NCI-H187 treated with DMSO at 0.1 percent for 48 hours (cell line): ENCODE measurements at places on chromosomes 7 and 10.

DNA sequence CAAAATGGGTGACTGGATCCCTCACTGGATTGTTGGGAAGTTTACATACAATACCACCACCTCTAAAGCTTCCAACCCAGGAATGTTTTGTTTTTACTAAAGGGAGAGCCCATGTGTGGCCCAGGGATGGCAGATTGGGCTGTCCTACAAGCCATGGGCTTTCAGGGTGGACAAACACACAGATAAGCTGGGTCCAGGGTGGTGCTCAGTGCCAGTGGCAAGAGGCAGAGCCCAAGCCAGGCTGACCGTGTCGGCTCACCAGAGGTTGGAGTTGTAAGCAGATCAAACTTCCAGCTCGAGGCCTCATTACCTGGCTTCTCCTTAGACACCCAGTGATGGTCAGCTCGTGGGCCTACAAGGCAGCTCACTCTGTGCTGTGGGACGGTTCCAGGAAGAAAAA, 52.3 kb downstream of the CDH23 start:
- no peak for DNase-seq

- DNase-seq = no peak
Observed at GRCh38 chr7:69765879-69766278, 167.6 kb downstream of the AUTS2 start.

GRCh38 chr7:112224186-112224585, 17.7 kb downstream of the ZNF277 start:
- DNase-seq = no peak

GRCh38 chr10:122642726-122643605, 56.7 kb downstream of the C10orf120 start:
- DNase-seq = no peak

- DNase-seq = no peak
Observed at GRCh38 chr7:46508583-46508982, 587.5 kb upstream of the IGFBP3 start.

GRCh38 chr10:1166101-1166827, 110.1 kb downstream of the WDR37 start:
- DNase-seq = no peak

DNA sequence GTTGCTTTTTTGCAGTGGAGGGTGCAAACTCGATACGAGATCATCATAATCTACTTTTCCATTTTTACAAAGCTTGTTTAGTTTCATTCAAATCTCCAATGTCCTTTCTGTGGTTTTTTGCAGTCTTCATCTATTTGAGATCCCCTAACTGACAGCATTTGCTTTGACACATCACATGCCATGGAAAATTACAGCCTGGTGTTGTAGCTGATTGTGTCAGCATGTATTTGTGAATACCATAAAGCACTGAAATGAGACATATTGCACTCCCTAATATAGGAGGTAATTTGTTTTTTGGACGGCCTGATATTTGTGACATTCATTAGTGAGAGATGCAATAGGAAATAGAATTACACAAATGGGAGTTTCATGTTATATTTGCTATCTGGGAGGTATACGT, 620.8 kb downstream of the KCNMA1 start:
- no peak for DNase-seq

GRCh38 chr7:105015390-105015965, 1.5 kb downstream of the KMT2E start:
- DNase-seq = no peak

DNA sequence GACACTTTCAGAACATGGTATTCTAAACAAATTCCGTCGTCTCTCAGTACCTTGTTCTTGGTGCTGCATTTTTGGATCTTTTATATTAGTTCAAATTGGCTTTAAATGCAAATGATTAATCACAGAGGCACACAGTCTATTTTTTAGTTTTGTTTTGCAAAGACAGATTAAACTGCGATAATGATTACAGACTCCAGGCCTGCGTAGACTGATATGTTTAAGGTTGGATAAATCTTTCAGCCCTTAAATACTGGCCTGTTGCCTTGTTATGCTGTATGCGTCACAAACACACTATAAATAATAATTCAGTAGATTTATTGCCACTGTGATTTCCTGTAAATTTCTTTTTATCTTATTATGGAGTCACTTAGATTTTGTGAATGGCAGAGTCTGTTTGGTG, 19.3 kb downstream of the CACNB2 start:
- DNase-seq = no peak

DNA sequence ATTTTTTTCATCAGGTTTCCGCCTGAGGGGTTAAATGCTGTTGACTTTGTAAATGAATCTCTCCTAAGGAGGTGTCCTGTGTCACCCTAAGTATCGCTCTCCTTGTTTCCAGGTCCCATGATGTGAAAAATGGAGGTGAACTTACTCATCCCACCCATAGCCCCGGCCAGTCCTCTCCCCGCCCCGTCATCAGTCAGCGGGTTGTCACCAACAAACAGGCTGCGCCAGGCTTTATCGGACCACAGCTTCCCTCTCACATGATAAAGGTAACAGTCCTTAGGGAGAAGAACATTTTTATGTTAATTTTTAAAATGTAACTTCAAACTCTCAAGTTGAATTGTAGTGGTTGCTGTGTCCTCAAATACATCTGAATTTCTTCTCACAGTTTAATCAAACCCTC, 116.5 kb downstream of the ANKRD61 start:
- DNase-seq = no peak
